ENCODE measurements at places on chromosomes 3 and 15.

- no peaks in the 10 kb centered on the region for H3K4me1 ChIP-seq
- H3K36me3 ChIP-seq, result no peaks in the 10 kb centered on the region
- no peak overlapping the region for H3K4me3 ChIP-seq
- no peak overlapping the region for H3K27ac ChIP-seq
These were observed 31.3 kb downstream of the TIMP4 start for GRCh38 chr3:12127391-12127790.

- peaks cover 54% of the 10 kb centered on the region for H3K27me3 ChIP-seq
- no peak overlapping the region for H3K27ac ChIP-seq
- H3K4me3 ChIP-seq, result peak overlapping the region; percentile 89
- H3K4me1 ChIP-seq, result peaks cover 12% of the 10 kb centered on the region
- no peak for DNase-seq
- H3K36me3 ChIP-seq, result no peaks in the 10 kb centered on the region
These were observed 1.2 kb downstream of the CLSTN2 start for GRCh38 chr3:139935866-139936817.

DNA sequence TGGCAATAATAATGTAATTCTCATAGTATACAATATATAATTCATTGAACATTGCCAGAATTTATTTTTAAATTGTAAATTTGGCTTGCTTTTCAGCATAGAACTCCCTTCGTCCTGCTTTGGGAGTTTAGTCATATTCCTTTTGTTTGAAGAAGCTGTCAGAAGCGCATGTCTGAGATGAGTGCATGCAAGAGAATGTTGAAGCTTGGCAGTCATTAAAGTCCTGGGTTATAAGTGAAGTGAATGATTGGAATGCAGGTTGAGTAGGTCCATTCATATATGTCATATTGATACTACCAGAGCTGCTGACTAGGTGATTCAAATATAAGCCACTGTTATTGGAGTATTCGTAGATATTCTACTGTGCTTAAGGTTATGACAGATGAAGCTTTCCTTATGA, 243.6 kb upstream of the MDFIC2 start:
- DNase-seq, result no peak
- no peaks in the 10 kb centered on the region for H3K4me1 ChIP-seq
- no peak overlapping the region for H3K4me3 ChIP-seq
- no peaks in the 10 kb centered on the region for H3K27me3 ChIP-seq
- H3K27ac ChIP-seq, result no peak overlapping the region
- no peaks in the 10 kb centered on the region for H3K36me3 ChIP-seq

- H3K36me3 ChIP-seq, result no peaks in the 10 kb centered on the region
- no peak overlapping the region for H3K4me3 ChIP-seq
- peaks cover 27% of the 10 kb centered on the region for H3K27me3 ChIP-seq
- no peak for DNase-seq
- peaks cover 5% of the 10 kb centered on the region for H3K4me1 ChIP-seq
These were observed 69.3 kb upstream of the ST8SIA2 start for GRCh38 chr15:92324101-92324963.

DNA sequence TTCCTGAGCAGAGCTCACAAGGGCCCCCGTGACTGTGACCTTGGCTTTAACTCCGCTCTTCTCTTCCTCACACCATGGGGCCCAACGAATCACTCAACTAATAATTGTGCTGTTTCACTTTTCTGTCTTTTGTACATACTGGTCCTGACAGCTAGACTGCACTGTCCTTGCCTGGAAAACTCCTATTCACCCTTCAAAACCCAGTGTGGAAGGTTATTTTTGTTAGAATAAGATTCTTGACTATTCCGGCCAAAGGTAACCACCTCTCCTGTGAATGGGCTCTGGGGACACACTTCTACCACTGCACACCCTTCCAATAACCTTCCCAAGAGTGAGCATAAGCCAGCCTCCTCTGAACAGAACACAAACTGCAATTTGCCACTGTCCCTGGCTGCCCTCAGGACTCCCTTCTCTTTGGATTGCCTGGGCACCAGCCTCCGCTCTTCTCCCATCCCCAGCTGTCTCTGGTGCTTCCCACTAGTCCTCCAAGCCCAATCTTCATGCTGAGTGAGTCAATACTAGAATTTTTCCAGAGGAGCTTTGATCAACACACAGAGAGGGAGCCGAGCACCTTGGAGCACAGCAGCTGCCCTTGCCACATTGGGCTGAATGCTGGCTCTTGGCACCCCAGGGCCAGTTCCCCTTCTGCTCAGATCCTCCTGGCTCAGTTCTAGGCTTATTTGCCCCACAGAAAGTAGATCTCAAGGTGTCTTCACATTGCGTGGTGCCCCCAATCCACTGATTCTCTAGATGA, 2.1 kb downstream of the SCN5A start:
- no peaks in the 10 kb centered on the region for H3K4me1 ChIP-seq
- DNase-seq, result no peak
- no peaks in the 10 kb centered on the region for H3K36me3 ChIP-seq
- no peak overlapping the region for H3K27ac ChIP-seq
- H3K4me3 ChIP-seq, result no peak overlapping the region

GRCh38 chr3:147773116-147773630, 364.0 kb downstream of the ZIC1 start:
- no peak overlapping the region for H3K27ac ChIP-seq
- H3K4me1 ChIP-seq, result no peaks in the 10 kb centered on the region
- H3K36me3 ChIP-seq, result no peaks in the 10 kb centered on the region
- DNase-seq, result no peak

DNA sequence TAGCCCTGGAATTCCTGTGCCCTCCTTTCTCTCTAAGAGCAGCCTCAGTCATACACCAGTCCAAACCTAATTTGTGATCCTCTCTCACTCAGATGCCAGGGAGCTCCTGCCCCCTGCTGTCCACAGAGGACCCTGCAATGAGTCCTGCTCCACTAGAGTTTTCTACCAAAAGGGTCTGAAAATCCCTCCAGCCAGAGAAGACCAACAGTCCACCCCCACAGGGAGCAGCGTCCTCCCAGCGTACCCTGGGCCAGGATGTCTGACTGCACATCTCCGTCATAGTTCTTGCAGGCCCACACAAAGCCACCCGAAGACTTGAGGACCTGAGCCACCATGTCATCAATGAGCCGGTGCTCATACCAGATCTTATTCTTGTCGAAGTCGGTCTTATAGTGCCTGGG, 15.4 kb downstream of the IDH2 start:
- H3K27me3 ChIP-seq, result no peaks in the 10 kb centered on the region
- H3K36me3 ChIP-seq, result peaks cover 19% of the 10 kb centered on the region
- peak overlapping the region; percentile 57 for H3K27ac ChIP-seq

DNA sequence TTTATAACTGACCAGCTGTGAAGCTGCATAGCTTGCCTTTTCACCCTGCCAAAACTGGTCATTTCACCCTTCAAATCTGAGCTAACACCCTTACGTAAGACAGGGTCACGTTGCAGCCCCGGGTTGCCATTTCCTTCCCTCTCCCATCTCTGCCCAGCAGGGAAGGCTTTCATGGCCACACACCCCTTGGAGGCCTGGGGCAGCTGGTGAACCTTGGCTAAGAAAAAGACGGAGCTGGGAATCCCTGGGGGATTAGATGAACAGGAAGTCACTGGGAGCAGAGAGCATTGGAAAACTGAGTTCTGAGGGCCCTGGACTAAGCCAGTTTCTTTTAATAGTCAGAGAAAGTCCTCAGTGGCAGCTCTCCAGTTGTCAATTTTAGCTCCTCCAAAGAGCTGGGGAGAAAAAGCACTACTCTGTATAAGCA, 67.8 kb downstream of the TTC23 start:
- no peak overlapping the region for H3K4me3 ChIP-seq
- H3K27me3 ChIP-seq, result no peaks in the 10 kb centered on the region
- H3K36me3 ChIP-seq, result peaks cover 13% of the 10 kb centered on the region
- H3K27ac ChIP-seq, result no peak overlapping the region
- DNase-seq, result no peak
- peaks cover 33% of the 10 kb centered on the region for H3K4me1 ChIP-seq

DNA sequence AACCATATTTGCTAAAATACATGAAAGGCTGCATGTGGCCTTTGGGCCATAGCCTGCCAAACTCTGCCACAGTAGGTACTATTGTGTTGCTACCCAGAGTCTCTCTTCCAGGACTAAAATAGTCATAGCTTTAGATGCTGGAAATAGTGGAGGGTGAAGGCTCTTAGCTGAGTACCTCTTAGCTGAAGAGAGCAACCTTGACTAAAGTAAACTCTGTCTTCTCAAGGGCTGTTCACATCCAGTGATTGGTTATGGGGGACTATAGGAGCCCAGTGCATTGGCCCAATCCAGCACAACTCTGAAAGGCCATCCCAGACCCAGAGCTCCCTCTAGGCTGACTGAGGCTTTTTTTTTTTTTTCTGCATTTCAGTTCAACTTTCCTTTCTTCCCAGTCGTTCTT, 117.8 kb upstream of the ACP3 start:
- H3K27ac ChIP-seq, result no peak overlapping the region
- no peak for DNase-seq
- H3K4me1 ChIP-seq, result no peaks in the 10 kb centered on the region
- no peaks in the 10 kb centered on the region for H3K36me3 ChIP-seq
- peaks cover 7% of the 10 kb centered on the region for H3K27me3 ChIP-seq
- no peak overlapping the region for H3K4me3 ChIP-seq

GRCh38 chr3:49788056-49788455, 1.7 kb upstream of the IP6K1 start:
- peaks cover 14% of the 10 kb centered on the region for H3K4me1 ChIP-seq
- peaks cover 7% of the 10 kb centered on the region for H3K36me3 ChIP-seq
- no peak overlapping the region for H3K4me3 ChIP-seq
- no peak overlapping the region for H3K27ac ChIP-seq

DNA sequence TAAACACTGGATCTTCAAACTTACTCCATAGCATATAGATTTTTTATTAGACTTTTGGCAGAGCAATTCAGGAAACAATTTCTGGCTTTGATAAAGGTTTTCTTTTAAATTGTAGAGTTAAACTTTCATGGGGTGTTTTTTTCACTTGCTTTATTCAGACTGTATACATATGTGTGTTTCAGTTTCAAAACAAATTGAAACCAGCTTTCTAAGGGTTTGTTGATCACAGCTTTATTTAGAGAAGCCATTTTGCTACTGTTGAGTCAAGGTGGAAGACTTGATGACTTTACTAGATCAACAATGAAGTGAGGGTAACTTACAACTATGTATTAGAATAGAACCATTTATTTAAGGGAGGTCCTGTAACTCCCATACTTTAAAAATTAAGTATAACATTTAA, 6.2 kb downstream of the UBE2E1 start:
- peaks cover 30% of the 10 kb centered on the region for H3K36me3 ChIP-seq
- no peak for DNase-seq
- peaks cover 54% of the 10 kb centered on the region for H3K4me1 ChIP-seq

DNA sequence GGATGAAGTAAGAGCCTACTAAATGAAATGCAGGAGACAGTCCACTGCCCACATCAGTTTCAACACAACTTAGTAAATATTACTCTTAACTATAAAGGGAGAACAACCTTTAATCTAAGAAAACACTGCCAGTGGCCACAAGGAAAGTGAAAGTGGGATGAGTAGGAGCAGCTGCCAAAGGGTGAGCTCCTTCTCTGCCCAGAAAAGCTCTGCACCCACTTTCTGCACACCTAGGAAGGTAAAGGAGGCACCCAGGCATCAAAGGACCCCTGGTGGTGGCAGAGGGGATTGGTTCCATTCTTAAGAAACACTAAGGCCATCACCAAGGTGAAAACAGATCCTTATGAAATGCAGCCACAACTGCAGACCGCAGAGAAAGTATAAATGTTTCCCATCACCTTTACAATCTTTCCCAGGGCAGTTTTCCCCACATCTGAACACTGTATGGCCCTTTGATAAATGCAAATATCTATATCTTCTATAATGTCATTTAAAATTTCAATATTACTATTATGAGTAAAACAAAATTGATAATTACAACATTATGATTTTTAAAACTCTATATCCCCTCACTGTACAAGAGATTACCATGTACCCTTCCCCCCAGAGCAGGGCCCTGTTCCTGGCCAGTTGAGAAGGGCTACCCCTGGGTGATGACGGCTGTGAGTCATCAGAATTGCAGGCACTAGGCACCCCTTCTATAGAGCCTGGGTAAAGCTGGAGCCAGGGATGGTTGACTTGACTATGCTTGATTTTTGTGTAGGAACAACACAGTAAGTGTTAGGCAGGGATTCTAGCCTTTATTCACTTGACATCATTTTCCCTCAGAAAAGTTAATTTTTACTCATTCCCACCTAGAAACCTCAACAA, 92.0 kb downstream of the SNRK start:
- H3K4me3 ChIP-seq, result no peak overlapping the region
- no peaks in the 10 kb centered on the region for H3K4me1 ChIP-seq
- no peak for DNase-seq
- H3K27ac ChIP-seq, result no peak overlapping the region
- peaks cover 6% of the 10 kb centered on the region for H3K36me3 ChIP-seq
- no peaks in the 10 kb centered on the region for H3K27me3 ChIP-seq

All from type B pancreatic cell (in vitro differentiated cells).